ENCODE measurements at places on chromosomes 7 and 10.

- peak; percentile 20 for DNase-seq
Measured at GRCh38 chr7:22255342-22255741, 101.6 kb downstream of the RAPGEF5 start.

- DNase-seq = peak; percentile 5
Measured at GRCh38 chr10:131452926-131453720, 141.6 kb upstream of the TCERG1L start.

GRCh38 chr10:133247681-133248333, 10.2 kb downstream of the VENTX start:
- no peak for DNase-seq

GRCh38 chr7:3092468-3092867, 48.8 kb upstream of the CARD11 start:
- DNase-seq = peak; percentile 81

DNA sequence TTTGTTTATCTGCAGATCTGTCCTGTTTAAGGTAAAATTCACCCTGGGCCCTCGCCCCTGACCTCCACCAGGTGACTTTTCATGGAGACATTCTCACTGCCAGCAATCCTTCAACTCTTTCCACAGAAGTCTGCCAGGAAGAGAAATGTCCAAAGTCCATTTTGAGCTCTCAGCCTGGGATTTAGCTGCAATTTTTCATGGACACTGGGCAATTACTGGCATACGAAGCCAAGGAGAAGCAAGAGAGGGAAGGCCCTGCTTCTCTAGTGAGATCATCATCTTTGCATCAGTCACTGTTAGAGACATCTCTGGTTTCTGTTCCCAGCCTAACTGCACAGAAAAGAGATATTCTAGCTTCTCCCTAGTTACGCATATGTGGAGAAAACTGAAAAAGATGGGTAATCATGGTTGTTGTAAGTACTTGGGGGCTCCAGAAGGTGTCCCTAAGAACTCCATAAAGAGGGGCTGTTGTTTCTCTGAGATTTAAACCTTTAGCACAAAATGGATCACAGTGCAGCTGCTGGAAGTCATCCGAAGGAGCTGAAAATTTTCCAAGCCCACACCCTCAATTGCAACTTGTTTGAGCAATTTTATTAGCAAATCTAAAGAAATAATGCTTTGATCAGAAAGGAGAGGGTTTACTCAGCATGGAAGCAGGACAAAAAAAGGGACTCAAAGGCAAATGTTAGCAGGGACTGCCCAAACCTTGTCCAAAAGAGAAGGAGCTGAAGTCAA, 168.9 kb downstream of the SNX10 start:
- DNase-seq = no peak

- DNase-seq = no peak
Measured at GRCh38 chr10:122458693-122459092, 2.7 kb upstream of the HTRA1 start.

DNA sequence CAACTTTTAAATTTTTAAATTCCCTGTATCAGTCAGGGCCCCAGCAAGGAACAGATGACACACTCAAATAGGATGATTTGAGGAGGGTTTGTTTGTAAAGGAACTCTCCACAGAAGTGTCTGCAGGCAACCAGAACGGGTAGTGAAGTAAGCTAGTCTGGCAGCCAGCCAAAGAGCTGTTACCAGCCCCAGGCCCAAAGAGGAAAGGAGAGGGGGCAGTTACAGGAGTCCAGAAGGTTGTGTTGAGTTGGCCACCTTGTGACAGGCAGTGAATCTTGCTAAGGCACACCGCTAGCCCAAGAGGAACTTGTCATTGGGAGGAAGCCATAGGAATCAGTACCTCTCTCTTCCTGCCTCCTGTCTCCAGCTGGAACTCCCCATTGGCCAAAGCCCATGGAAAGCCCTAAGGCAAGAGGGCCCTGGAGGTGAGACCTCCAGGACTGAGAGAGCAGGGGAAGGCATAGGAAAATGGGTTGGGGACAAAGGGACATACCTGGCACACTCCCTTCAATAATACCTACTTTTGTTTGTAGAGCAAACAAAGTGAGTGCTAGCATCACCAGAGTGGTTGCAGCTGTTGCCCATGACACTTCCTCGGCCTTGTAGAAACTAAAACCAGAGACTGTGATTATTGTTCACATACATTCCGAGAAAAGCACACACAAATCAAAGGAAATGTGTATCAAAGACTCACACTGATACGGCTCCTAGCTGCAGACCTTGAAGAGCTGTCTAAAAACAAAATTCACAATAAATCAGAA, 25.4 kb upstream of the GATAD1 start:
- DNase-seq = no peak

GRCh38 chr7:151246102-151246850, 2.2 kb downstream of the SMARCD3 start:
- no peak for DNase-seq

DNA sequence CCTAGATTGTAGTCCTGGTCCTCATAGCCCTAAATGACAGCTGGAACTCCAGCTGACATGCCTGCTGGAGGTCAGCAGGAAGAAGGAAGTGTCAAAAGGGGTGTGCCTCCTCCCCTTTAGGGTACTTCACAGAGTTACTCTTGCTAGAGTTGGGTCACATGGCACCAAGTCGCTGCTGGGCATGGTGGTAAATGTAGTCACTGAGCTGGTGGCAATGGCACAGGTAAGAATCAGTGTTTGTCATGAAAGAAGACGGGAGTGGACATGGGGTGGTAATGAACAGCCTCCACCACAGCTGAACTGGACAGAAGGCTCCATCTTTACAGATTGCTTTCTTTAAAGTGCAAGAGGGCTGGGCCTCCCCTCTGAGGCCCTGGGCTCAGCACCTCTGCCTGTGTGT, 122.3 kb downstream of the ACTR3B start:
- DNase-seq = no peak

GRCh38 chr7:100034871-100035510, 14.6 kb upstream of the ZSCAN21 start:
- DNase-seq = no peak

- DNase-seq = no peak
Measured at GRCh38 chr7:15853832-15854470, 167.5 kb upstream of the MEOX2 start.

GRCh38 chr7:20111821-20112542, 105.2 kb downstream of the MACC1 start:
- no peak for DNase-seq

DNA sequence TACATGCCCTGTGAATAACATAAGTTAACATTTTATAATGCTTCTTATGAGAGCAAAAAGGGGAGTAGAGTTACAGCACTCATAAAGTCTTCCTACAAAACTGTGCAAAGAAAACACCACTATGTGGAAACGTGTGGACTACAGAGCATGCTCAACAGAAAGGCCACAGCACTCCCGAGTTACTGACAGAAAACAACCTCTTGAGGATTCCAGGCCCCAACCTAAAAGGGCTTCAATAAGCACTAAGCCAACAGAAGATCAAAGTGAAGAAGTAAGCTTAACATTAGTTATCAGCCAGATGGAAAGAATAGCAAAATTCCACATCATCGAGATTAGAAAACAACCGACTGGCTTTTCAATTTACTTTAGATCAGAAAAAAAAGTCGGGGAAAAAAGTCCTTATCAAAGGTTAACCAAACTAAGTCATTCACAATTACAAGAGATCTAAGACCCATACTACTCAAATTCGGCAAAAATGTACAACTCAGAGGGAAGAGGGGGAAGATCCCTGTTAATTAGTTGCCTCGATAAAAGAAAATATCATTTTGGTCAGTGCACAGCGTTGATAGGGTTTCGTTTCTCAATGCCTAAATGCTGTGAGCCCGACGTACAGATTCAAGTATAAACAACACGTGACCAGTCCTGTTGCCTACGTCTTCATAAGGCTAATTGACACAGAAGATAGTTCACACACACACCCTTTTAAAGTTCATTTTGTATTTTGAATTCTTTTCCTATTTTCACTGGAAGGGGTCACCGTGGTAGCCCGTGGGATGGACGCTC, 1.4 kb downstream of the KBTBD2 start:
- peak; percentile 31 for DNase-seq

DNA sequence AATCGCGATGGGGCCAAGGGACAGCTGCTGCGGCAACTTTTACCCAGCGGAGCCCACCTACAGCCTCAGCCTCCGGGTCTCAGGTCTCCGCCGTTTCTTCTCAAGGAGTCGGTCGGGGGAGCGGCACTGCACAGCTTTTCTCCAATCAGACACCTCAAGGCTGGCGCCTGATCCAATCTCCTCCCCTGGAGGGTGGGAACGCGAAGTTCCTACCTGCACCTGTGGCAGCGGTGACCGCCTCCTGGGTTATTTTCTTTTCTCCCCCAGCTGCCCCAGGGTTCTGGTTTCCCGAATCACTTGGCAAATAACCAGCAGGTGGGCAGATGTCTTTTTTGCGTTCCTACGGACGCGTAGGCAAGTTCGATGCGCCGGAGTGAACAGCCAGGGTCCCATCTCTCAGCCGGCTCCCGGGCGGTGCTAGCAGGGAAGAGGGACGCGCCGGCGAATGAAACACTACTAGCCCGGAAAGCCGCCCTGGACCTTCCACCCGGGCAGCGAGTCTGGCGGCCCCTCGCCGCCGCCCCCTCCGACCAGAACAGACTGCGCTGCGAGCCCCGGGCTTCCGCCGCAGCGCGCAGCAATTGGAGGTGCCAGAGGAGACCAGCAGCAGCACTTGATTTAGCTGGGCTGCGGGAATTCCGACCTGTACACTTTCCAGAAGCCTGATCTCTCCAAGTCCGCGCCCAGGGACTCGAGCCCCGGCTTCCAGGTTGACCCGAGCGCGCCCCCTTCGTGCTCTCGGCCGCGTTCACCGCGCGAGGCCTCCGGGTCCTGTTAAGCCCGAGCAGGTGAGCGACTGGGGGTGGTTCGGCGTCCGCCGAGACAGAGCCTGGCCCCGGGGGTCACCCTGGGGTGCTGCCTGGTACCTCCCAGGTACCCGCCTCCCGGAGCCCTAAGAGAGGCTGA, at the start of gene PRR15:
TSS of gene PRR15 (plus strand) at position 246 of the 906 bp plus-strand sequence. CDS start 2,495 bp downstream, outside the sequence.
- peak; percentile 19 for DNase-seq

DNA sequence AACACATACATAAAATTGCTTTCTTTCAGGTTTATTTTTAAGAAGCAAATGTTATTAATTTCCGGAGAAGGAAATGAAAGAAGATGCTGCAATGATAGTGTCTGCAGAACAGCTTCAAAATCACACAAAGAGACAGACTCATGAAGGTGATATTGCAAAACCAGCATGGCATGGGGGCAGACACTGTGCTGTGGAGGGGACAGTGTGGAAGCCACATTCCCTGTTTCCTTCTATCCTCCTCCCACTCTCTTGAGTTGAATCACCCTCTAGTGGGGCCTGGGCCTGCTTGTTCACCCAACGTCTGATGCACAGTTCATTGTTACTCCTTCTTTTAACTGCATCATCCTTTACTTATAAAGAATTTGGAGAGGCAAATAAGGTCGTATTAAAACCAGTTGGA, 104.0 kb upstream of the INSIG1 start:
- no peak for DNase-seq

- DNase-seq = no peak
Measured at GRCh38 chr7:158237672-158238335, 349.8 kb downstream of the PTPRN2 start.

DNA sequence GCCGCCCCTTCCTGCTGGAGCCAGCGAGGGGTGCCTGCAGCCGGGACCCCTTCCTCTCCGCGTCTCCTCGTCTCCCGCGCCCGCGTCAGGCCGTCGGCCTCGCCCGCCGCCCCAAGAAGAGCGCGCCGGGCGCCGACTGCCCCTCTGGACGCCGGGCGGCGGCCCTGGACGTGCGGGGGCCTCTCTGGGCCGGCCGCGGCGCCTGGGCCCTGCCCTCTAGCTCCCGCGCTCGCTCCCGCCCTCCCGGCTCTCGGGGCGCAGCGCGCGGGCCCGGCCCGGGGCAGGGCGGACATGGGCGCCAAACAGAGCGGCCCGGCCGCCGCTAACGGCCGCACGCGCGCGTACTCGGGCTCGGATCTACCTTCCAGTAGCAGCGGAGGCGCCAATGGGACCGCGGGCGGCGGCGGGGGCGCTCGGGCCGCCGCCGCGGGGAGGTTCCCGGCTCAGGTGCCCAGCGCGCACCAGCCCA, 704 bp downstream of the ZNRF2 start:
- DNase-seq = peak; percentile 55

- peak; percentile 38 for DNase-seq
Measured at GRCh38 chr7:142463401-142463850, 205.6 kb upstream of the PRSS58 start.

DNA sequence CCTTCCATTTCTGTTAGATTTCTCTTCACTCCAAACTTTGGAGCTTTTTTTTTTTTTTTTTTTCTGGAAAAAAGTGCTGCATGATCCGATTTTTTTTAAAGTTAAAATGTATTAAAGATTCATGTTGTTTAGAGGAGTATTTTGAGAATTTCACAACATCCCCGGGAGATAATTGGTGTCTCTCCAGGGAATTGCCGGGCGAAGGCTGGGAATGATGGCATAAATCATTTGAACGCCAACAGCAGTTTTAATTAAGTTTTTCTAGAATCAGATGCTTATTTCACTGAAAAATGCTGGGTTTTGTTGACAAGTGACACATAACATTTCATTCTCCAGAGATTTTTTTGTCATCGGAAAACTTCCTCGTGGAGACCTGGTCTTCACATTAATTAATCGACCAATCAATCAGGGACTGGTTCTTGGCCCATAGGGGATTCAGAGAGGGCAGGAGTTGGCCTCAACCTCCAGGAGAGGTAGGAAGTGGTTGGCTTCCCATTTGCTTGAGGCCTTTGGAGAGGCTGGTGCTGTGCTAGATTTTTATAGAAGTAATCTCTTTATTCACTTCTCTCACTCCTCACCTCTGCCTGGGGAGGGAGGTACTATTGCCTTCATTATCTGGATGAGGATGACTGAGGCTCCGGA, 439.4 kb downstream of the TYW1 start:
- DNase-seq = no peak

DNA sequence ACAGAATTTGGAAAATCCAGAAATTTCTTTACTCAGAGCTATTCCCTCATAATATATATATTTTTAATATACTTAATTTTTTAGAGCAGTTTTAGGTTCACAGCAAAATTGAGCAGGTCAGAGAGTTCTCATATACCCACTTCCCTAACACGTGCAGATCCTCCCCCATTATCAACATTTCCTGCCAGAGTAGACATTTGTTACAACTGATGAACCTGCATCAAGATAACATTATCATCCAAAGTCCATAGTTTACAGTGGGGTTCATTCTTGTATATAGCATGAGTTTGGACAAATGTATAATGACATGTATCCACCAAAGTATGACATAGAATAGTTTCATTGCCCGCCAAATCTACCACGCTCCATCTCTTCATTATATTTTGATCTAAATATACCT, 170.0 kb downstream of the PTEN start:
- no peak for DNase-seq

- DNase-seq = no peak
Measured at GRCh38 chr10:31426401-31426800, 107.4 kb downstream of the ZEB1 start.

GRCh38 chr7:25853314-25853713, 298.7 kb upstream of the NFE2L3 start:
- DNase-seq = no peak

- DNase-seq = no peak
Measured at GRCh38 chr7:67489881-67490280, 493.2 kb downstream of the TYW1 start.

DNA sequence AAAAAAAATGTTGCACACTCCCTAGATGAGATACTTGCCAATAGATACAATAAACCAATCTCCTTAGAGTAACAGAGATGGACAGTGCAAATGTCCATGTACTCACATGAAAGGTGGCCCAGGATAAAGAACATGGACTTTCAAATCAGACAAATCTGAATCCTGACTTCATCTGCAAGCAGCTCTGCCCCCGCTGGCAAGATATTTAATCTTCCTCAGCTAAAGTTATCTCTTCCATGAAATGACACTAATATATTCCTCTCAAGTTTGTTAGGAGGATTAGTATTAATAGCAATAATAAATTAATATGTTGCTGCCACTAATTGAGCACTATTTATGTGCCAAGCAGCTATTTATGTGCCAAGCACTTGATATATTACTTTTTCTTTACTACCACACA, 148.6 kb upstream of the YAE1 start:
- DNase-seq = no peak

Measured in stimulated activated CD4-positive, alpha-beta T cell treated with anti-CD3 and anti-CD28 coated beads, Interleukin-15, amount 100 ng/mL, for 24 hours (primary cell).